ENCODE measurements at places on chromosomes 7 and 10. TPM values are rescaled to one million over a fixed set of nuclear protein-coding genes. Genes with fewer than 3 reads are reported as not detected.

The ANXA8L1 gene
- 86.4 TPM for total RNA-seq

The LIPF gene
- not detected for total RNA-seq

The NEUROG3 gene
- total RNA-seq, result not detected

The HKDC1 gene
- 15.2 TPM for total RNA-seq

The IFT22 gene
- total RNA-seq, result 52.9 TPM

Measured in A549 treated with CORT108297 at 1 μM for 4 hours (cell line).